ENCODE measurements at places on chromosomes 7 and 10.
A peak's percentile ranks its signal among the peaks of the same experiment; 100 is the strongest.

DNA sequence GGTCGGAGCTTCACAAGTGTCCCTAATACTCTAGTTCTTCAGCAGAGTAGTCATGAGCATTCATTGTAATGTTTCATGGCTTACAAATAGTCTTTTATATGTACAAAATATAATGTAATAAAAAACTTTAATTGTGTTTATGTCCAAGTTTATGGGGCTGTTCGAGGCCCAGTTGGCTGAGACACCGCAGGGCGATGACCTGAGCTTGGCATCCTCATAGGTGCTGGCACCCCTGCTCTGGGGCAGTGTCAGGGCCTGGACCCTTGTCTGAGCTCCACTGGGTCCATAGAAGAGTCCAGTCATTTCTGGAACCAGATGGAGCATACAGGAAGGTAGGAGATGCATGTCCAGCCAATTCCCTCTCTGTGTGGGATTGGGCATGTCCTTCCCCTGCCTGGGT is 12.9 kb upstream of the ZMIZ1 start:
- no peak for DNase-seq

DNA sequence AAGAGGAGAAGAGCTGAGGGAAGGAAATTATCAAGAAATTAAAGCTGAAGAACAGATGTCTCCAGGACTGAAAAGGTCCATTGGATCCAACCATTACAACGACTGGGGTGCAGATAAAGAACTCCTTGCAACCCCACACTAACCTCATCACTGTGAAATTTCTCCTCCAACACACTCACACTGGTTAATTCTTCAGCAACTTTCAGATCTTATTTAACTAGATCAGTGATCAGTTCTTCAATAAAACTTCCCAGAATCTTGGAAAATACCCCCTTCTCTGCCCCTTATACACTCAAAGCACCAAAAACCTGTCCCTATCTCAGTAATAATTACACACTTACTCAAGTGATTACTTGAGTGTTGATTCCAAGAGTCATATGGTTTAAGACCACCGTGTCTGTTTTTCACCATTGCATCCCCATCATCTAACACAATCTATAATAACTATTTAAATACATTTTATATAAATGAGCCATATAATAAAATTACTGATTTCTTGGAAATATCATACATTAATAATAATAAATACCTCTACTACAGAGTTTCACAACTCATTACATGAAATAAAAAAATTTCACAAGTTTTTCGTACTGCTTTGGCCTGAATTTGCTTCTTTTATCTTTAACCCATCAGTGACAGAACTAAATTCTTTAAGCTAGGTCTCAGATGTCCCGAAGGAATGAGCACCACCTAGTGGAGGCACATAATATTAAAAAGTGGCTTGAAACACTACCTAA is 123.7 kb downstream of the MPP7 start:
- peak; percentile 43 for DNase-seq

DNA sequence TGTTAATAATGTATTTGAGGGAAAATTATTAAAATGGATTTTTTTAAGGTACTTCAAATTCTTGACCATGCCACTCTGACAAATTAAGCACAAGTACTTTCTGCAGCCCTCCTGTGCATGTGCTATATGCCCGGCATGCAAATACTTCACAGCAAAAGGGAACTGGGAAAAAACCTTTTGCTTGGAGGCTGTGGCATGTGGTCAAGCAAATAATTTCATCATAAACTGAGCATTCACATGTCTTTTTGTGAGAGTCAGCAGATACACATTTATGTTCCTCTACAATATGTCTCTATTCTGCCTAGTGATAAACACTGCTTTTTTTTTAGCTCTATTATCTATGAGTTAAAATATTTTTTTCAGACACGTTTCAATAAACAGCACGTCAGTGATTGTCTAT is 53.7 kb upstream of the SEMA3A start:
- DNase-seq = no peak

DNA sequence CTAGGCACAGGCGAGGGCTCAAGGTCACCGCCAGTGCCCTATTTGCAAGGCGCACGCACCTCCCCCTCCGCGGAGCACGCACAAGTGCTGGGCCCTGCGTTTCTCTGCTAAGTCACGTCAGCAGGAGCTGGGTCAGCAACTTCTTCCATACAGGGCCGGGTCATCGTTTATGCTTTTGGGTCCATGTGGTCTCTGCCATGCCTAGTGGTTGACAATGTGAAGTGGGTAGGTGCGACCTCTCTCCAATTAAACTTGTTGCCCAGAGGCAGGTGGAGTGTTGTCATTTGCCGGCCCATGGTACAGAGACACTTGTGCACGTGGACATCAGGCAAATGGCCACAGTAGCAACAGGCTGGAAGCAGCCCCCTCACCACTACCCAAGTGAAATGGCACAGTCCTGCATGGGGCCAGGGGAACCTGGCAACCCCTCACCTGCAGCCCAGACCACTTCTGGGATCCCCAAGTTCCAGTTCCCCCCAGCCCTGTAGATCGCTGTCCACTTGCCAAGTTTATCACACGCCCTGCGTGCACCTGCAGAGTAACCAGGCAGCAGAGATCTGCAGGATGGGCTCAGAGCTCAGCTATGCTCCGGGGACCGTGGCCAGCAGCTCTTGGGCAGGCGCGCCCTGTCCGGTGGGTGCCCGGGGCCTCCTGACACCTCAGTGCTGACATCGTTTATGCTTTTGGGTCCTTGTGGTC is 86.1 kb upstream of the PPP2R2D start:
- DNase-seq = no peak

GRCh38 chr10:1366322-1366691 is 310.1 kb downstream of the WDR37 start:
- DNase-seq = no peak

DNA sequence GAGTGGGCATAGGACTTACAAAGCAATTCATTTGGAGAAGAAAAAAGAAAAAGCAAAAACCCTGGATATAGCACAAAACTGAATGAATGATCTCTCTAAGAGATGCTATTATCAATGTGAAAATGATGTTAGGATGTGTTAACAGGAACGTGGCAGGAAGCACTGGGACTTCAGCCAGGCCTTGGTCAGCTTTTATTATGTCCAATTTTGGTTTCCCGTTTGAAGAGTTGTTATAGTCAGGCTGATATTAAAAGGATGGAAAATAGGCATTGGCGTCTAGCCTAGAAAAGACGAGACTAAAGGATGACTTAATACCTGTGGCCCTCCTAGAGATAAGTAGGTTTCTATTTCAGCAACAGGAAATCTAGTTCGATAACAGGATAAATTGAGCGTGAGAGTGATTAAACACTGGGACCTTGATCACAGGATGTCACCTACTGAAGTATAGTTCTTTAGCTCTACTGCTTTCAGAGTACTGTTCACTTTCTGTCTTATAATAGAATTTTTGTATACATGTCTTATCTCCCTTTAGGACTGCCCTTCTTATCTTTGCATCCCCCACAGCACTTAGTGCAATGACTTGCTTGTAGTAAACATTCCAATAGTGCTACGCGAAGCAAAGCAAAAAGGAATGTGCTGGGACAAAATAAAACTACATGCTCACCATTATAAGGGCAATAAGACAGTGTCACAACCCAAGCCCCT is 99.8 kb upstream of the AGBL3 start:
- no peak for DNase-seq

GRCh38 chr10:43396928-43397624 is 11.9 kb downstream of the HNRNPF start:
- DNase-seq = peak; percentile 79

DNA sequence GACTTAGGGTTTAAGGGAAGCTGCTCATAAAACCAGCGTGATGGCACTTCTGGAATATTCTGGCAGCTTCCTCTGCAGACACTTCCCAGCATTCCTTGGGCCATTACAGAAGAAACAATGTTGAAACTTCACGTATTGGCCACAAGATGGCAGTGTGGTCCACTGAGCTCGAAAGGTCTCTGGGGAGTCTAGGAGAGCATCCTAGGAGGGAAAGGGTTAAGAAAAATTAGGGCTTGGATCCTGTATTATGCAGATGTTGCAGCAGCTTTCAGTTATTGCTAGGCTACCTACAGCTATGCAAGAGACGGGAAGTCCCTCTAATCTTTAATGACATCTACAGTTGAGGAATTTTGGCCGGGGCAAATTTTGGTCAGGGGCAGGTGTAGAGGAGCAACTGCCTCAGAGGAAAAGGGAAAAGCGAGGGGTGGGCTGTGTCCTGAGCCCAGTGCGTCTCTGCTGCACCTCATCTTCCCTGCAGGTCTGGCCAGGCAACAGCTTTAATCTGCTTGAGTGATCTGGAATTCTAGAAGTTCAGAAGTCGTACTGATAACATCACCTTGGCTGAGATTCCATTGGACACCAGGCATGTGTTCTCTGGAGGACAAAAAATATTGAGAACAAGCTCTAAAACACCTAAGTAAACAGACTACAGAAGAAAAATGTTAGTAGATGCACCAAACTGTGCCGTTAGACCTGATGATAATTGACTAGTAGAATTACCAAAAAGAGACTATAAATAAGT is 220.8 kb upstream of the PRSS58 start:
- DNase-seq = peak; percentile 44

- no peak for DNase-seq
Observed at GRCh38 chr7:127396184-127396583, 3.7 kb upstream of the ZNF800 start.

GRCh38 chr10:28541717-28542365 is 8.9 kb downstream of the WAC start:
- no peak for DNase-seq

DNA sequence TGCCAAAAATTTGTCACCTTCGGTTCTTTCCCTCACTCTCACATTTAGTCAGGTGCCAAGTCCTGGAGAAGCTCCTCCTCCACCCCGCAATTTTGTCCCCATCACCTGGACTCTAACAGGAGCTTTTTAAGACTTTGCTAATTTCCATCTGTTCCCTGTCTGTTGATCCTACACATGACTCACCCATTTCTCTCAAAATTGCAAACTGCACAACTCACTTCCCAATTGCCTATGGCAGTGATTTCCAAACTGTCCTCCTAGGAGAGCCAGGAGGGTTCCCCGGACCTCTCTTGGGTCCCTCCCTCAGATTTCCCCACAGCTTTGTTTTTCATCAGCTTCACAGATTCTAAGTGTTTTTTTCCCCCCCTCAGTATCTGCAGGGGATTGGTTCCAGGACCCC is 120.3 kb downstream of the WNT2 start:
- no peak for DNase-seq

- DNase-seq = no peak
Observed at GRCh38 chr10:112225771-112226438, 42.3 kb upstream of the GPAM start.

DNA sequence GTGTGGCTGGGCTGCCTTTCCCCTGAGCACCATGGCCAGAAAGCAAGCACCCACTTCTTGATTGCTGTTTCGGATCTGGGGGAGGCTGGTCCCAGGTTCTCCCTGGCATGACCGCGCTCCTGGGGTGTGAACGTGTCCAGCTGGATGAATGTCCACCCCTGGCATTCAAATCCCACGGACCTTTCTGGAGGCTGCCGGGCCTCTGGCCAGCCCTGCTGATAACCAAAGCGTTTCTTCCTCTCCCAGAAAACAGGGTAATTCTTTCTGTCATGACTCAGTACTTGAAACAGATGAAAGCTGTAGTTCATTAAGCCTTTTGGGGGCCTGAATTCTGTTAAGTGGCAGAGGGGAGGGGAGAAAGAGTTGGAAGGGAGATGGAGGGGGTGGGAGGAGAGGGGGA is 73.1 kb upstream of the SAMD8 start:
- no peak for DNase-seq

- no peak for DNase-seq
Observed at GRCh38 chr7:19117091-19117869, at the start of gene TWIST1. TSS of gene TWIST1 (minus strand) at chr7:19117636. CDS start at chr7:19117321, 315 bp downstream.

DNA sequence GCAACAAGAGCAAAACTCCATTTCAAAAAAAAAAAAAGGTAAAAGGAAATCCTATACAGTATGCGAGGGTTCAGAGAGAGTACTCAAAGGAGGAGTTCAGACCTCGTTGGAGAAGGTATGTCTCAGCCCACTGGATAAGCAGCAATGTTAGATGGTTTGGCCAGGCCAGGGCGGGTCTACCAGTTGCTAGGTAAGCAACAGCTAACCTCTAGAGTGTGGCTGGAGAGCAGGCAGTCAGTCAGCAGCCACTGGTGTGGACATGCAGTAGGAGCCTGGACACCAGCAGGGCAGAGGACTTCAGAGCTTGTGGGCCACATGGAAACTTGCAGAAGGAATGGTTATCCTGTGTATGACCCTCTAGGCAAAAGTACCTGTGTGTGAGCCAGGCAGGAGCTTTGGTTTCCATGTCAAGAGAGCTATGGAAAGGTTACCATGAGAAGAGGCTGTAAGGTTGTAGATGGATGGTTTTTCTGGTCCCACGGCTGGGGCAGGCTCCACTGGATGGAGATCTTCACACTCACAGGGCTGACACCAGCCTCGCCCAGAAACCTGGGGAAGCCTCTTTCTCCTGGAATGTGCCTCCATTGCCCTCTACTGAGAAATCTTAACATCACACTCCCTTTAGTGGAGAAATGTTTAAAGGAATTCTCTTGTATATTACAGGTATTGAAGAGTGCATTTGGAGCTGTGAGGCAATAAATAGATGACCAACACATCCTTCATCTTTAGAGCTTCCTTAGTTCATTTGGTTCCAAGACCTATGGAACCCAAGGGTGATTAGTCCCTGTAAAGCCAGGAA is 63.6 kb downstream of the CCDC186 start:
- no peak for DNase-seq

- peak; percentile 26 for DNase-seq
Observed at GRCh38 chr10:24928163-24928562, 24.2 kb downstream of the PRTFDC1 start.

- no peak for DNase-seq
Observed at GRCh38 chr10:106626371-106626770, 538.1 kb downstream of the SORCS1 start.

DNA sequence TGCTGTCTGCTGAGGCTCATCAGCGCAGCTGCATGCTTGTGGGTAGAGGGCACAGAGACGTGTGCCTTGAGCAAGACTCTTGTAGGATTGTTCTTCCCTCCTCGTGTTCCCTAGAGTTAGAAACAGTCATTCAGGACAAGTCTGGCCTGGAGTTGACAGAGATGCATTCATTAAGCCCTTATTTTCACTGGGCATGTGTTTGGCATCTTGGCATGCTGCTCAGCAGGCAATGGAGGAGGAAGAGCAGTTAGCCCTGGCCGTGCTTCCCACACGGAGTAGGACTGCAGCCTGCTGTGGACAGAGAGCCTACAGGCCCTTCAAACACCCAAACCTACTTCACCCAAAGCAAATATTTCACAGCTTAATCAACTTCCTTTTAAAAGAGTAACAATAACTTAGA is 73.0 kb upstream of the GJD4 start:
- DNase-seq = no peak

GRCh38 chr10:14540062-14540461 is 209.3 kb upstream of the FRMD4A start:
- no peak for DNase-seq

GRCh38 chr7:103637726-103638125 is 191.7 kb upstream of the SLC26A5 start:
- DNase-seq = no peak

GRCh38 chr7:92340016-92340415 is 94.2 kb downstream of the ANKIB1 start:
- no peak for DNase-seq

All from CD4-positive, alpha-beta T cell treated with Interleukin-17A for 4 hours (primary cell).